ENCODE measurements at places on chromosomes 11 and 22.

- DNase-seq: no peak
Measured at GRCh38 chr11:27934830-27935145, 173.2 kb downstream of the KIF18A start.

DNA sequence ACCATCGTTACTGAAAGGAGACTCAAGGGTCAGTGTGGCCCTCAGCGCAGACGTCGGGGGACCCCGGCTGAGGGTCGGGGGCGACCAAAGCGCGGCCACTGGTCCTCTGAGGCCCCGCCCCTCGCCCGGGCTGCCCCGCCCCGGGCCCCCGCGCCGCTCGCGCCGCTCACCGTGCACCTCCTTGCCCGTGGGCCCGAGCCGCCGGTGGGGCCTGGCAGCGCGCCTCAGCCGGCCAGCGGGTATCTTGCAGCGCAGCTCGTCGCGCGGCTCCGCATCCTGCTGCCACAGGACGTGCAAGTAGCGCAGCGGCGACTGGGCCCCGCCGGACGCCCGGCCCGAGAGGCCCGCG, 419 bp downstream of the ANKRD54 start:
- DNase-seq: no peak

- DNase-seq: no peak
Measured at GRCh38 chr22:48644997-48645396, 1182.7 kb downstream of the BRD1 start.

DNA sequence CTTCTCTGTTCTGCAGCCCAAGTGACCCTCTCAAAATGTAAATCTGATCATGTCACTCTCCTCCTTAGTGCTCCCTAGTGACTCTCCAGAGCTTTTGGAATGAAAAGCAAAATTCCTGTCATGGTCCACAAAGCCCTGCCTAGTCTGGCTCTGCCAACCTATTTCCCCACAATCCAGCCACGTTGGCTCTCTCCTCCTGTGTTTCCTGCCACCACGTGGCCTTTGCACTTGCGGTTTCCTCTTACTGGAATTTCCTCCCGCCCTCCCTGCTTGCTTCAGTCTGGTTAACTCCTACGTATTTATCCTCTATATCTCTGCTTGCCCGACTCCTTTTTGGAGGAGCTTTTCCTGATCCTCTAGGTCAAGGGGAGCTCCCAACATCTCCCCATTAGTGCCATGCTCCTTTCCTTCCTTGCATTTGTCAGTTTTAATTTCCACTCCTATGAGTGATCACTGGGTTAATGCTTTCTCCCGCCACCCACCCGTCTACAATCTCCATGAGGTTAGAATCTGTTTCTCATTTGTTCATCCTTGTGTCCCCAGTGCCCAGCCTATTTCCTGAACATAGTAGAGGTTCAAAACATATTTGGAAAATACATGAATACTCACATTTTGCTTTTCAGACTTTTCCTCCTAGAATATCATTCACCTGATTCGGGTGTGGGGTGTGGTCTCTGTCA, 11.5 kb downstream of the NNMT start:
- peak; percentile 57 for DNase-seq

- DNase-seq: peak; percentile 1
Measured at GRCh38 chr11:80899381-80899780, 1458.6 kb upstream of the TENM4 start.
